GM06990 (cell line): ENCODE measurements at places on chromosomes 5 and 9.

DNA sequence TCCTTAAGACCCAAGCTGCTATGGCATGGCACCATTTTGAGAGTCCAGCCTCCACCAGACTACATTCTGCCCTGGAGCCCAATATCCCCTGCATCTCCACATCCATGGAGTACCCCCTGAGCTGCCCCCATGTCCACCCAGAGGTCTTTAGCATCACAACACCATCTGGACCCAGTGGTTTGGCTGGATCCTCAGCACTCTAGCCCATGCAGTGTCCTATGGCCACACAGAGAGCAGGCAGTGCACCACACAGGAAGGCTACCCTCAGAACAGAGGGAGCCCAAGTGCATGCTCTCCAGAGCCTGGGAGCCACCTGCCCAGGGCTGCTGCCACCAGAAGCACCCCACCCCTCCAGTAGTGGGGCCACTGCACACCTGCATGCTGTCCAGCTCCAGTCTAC lies 18.6 kb upstream of the DAP start:
- no peak for DNase-seq

GRCh38 chr5:159708090-159708489 lies 208.2 kb upstream of the ADRA1B start:
- no peak for DNase-seq

DNA sequence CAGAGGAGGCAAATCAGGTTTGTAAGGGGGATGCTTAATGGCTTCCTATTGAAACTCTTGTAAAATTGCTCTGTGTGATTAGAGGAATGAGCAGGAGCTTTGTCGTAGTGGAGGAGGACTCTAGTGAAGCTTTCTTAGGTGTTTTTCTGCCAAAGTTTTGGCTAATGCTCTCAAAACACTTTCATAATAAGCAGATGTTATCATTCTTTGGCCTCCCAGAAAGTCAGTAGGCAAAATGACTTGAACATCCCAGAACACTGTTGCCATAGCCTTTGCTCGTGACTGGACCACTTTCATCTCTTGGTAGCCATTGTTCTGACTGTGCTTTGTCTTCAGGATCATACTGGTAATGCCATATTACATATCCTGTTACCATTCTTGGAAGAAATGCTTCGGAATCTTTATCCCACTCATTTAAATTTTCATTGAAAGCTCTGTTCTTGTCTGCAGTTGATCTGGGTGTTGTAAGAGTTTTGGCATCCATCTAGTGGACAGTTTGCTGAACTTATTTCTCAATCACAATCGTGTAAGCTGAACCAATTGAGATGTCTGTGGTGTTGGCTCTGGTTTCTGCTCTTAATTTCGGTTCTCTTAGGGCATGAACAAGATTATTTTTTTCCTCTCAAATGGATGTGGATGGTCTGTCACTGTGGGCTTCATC lies 187.6 kb downstream of the COMMD10 start:
- DNase-seq: no peak

DNA sequence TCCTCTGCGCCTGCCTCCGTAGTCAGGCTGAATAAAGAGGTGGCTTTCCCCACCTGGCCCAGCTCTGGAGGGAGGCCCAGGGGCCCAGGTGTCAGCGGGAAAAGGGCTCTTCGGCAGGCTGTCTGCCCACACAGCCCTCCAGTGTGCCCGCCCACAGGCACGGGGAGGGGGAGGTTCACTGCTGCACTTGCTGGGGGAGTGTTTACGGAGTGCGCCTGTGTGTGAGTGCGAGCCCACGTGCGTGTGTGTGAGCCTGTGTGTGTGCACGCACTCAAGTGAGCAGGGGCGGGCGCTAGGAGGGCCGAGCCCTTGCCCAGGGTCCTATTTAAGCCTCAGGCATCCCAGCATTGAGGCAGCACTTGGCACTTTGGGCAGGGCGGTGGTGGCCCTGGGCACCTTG lies 10.9 kb downstream of the DNLZ start:
- DNase-seq: no peak

- no peak for DNase-seq
These were observed 67.1 kb upstream of the HSPB3 start for GRCh38 chr5:54388409-54388808.

DNA sequence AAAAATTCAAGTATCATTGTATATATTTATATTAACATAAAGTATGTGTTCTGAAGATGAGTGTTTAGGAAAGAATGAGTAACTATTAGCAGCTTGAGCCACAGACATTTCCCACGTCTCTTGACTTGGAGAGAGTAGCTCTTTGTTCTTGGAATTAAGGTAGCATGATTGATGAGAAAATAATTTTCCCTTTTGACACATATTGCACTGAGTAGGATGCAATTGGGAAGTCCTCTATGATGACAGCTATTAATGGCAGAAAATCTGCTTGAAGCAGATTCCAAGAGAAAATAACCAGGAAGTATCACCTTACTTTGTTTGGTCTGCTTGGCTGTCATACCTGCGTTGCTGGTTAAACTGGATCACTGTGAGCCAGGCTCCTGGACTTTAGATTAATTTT lies 204.8 kb downstream of the TLE4 start:
- DNase-seq: no peak

- no peak for DNase-seq
These were observed 13.2 kb downstream of the TTC39B start for GRCh38 chr9:15293804-15294316.

DNA sequence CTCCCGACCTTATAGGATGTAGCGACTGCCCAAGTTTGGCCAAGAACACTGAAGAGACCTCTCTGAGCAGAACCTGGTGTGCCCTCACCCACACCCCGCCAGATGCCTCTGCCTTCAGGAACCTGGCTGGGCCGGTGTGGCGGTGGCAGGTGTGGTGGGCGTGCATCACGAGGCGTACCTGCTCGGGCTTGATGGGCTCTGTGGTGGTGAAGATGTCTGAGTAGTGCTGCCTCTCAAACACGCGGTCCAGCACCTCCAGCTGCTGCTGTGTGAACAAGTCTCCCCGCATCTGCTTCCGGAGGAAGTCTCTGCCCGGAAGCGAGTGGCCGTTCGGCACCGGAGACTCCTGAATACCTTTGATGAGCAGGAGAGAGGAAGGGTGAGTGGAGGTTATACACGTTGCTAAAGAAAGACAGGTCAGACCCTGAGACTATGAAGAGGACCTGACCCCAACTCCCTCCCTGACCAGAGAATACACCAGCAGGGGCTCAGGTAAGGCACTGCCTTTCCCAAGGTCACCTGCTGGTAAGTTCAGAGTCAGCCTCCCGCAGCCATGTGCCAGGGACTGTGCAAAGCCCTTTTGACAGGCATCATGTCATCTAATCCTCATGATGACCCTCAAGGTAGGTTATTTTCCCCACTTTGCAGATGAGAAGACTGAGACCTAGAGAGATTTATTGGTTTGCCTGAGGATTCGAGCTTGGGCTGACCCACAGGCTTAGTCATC lies 67.5 kb downstream of the PAX5 start:
- DNase-seq: no peak

GRCh38 chr9:35691757-35692301 lies 2.1 kb upstream of the TPM2 start:
- no peak for DNase-seq

GRCh38 chr5:138954257-138955012 lies 79.3 kb upstream of the LRRTM2 start:
- DNase-seq: no peak
